ENCODE measurements at places on chromosomes 5 and 9.

DNA sequence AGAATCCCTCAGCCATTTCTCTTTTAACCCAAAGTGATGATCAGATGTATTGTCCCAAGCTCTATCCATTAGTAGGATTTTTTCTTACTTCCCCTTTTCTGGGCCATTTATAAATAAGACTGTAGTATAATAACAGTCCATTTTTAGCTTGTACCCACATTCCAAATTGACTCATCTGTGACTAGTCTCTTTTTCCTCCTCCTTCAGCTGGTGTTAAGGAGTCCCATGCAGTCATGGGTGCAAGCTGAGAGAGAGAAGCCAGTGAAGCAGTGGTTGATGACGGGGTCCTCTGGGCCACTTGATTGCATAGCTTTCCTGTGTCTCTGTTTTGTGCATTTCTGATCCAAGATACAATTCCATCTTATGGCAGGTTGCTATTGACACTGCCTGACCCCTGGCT, 476.0 kb upstream of the CD180 start:
- no peak overlapping the region for H3K4me3 ChIP-seq
- no peaks in the 10 kb centered on the region for H3K36me3 ChIP-seq
- no peak overlapping the region for H3K27ac ChIP-seq
- H3K4me1 ChIP-seq: no peaks in the 10 kb centered on the region
- no peaks in the 10 kb centered on the region for H3K27me3 ChIP-seq
- DNase-seq: no peak

DNA sequence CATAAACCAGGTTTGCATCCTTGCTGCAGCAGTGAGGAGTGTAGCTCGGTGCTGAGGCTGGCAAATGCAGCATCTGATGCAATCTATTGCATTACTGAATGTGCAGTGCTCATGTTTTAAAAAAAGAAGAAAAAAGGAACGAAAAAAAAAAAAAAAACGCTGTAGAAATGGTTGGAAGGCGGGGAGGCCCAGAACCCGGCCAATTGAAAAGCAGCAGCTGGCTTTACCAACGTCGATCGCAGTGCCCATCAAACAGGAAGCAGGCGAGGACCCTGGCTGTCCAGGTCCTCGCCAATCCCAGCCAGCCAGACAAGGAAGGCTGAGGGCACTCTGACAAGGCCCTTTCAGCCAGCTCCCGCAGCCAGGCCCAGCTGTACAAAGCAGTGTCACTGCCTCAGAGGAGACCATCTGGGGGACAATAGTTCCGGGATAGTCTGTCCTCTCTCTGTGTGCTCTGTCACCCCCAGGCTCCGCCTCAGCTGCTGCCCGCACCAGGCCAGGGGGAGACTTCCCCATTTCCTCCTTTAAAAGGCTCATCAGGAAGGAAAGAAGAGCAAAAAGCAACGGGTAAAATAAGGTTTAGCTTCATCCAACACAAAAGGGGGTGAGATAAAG, 21.8 kb upstream of the CPEB4 start:
- no peak for DNase-seq
- no peak overlapping the region for H3K27ac ChIP-seq
- no peaks in the 10 kb centered on the region for H3K27me3 ChIP-seq
- H3K36me3 ChIP-seq: no peaks in the 10 kb centered on the region

DNA sequence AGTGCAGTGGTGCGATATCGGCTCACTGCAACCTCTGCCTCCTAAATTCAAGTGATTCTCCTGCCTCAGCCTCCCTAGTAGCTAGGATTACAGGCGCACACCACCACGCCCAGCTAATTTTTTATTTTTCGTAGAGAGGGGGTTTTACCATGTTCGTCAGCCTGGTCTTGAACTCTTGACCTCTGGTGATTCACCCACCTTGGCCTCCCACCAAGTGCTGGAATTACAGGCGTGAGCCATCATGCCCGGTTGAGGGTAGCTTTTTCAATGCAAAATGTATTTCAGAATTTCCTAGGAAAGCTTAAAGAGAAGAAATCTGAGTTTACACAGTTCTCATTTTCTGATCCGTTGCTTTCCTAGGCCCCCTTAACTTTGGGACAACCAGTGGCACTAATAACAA, 15.7 kb downstream of the BDP1 start:
- peaks cover 61% of the 10 kb centered on the region for H3K36me3 ChIP-seq
- no peak overlapping the region for H3K27ac ChIP-seq
- no peak overlapping the region for H3K4me3 ChIP-seq
- DNase-seq: no peak

DNA sequence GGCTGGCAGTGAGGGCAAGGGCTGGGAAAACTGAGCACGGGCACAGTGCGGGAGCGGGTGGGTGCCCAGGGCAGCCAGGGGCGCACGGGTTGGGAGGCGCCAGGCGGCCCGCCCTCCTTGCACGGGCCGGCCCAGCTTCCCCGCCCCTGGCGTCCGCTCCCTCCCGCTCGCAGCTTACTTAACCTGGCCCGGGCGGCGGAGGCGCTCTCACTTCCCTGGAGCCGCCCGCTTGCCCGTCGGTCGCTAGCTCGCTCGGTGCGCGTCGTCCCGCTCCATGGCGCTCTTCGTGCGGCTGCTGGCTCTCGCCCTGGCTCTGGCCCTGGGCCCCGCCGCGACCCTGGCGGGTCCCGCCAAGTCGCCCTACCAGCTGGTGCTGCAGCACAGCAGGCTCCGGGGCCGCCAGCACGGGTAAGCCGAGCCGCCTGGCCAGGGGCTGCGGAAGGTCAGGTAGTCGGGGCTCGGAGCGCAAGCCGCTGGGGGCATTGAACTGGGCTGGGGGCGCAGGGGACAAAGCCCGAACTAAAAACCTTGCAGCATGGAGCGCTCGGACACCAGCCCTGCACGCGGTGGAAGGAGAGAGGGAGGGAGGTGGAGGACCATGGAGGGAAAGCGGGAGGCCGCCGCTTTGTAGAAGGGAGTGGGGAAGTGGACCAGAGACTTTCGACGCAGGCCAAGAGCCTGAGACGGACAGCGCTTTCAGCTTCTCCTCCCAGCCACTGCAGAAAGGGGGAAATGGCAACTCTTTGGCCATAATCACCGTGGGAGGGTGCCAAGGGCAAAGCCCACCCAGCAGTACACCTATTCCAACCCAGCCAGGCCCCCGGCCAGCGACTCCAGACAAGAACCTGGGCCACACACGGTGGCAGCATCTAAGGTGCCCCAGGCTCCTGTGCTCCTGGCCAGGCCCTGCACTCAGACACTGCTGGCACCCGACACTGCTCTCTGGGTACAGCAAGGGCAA, at the start of gene TGFBI:
Gene TGFBI (plus strand): TSS at position 207 of the 961 bp plus-strand sequence. CDS start 68 bp downstream, at position 275.
- peak within 1 kb of the TSS; percentile 78 for H3K27ac ChIP-seq
- H3K36me3 ChIP-seq: no peaks in the 10 kb centered on the region
- no peaks in the 10 kb centered on the region for H3K27me3 ChIP-seq
- peak within 1 kb of the TSS; percentile 69 for H3K4me3 ChIP-seq
- peak; percentile 87 for DNase-seq

DNA sequence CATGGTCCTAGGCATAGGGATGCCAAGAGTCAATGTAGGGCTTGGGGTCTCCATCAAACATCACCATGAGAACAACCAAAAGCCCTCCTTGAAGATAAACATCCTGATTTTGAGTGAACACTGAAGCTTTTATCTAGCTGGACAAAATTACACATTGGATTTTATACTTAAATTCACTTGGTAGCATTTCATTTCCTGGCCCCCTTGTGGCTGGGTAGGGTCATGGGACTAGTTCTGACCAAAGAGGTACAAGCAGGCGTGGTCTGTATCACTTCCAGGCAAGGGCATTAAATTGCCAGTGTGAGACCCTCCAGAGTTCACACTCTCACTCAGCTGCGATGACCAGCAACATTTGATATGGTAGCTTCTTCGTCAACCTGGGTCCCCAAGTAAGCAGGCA, 320.3 kb downstream of the ACTL7B start:
- no peaks in the 10 kb centered on the region for H3K27me3 ChIP-seq
- DNase-seq: no peak
- H3K36me3 ChIP-seq: no peaks in the 10 kb centered on the region
- H3K27ac ChIP-seq: no peak overlapping the region
- H3K4me3 ChIP-seq: no peak overlapping the region

DNA sequence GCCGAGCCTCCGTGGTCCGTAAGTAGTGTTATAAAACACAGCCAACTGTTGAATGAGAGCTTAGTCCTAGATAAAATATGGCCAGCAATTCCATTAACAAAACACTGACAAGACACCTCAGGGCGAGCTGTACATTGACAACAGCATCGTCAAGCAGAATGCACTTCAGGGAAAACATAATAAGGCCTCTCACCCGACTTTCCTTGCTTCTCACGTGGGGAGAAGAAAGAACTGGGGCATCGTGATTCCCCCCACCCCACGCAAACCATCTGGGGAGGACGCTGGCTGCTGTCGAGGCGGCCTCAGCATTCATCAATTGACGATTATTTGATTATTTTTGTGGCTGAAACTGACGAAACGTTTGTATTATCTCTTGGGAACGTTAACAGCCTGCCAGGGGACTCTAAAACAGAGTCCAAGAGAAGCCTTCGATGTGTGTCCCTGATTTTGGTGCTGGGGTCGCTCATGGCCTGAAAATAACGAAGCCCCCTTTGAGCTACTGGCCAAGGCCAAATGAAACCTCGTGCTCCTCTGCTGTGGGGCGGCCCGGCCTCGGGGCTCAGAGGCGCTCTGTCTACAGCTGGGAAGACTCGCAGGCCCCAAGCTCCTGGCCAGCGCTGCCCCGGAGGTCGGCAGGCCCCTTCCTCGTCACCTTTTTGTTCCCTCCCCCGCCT, 464 bp downstream of the GDF9 start:
- peak overlapping the region; percentile 99 for H3K27ac ChIP-seq
- H3K4me3 ChIP-seq: peak overlapping the region; percentile 60
- peaks cover 27% of the 10 kb centered on the region for H3K4me1 ChIP-seq

DNA sequence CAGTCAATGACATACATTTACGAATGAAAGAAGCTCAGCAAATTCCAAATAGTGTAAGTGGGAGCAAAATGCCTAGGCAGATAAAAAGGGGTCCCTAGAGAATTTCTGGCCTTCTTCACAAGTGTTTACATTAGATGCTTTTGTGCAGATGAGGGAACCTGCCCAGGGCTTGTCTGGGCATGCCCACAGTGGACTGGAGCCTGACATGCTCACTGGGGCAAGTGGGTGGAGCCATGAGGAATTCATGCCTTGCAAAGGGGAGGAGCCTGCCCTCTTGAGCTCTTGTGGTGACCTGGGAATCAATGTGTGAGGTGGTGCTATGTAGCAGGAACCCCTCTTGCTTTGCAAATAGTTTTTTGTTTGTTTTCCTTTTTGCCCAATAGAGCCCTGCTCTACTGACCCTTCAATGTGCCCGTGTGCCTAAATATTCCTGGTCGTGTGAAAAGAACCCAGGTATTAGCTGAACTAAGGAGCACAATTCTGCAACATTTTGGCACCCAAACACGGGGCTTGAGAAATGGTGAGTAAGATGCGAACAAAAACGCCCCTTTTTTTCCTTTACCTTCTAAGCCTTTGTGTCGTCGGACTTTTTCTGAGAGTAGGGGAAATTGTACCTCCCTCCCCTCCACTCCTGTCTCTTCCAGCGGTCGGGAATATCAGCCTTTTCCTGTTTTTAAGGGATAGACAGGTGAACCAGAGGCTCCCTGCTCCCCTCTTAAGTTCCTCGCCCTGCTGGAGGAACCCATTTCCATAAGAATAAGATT, 433.8 kb upstream of the CDH9 start:
- no peaks in the 10 kb centered on the region for H3K4me1 ChIP-seq
- H3K36me3 ChIP-seq: no peaks in the 10 kb centered on the region
- no peak for DNase-seq
- no peaks in the 10 kb centered on the region for H3K27me3 ChIP-seq
- H3K27ac ChIP-seq: no peak overlapping the region

- peaks cover 7% of the 10 kb centered on the region for H3K4me1 ChIP-seq
- no peaks in the 10 kb centered on the region for H3K36me3 ChIP-seq
- H3K27me3 ChIP-seq: no peaks in the 10 kb centered on the region
- no peak within 1 kb of the TSS for H3K27ac ChIP-seq
These were observed at the start of gene ENTREP1 for GRCh38 chr9:69324549-69325401. Gene ENTREP1 (plus strand): TSS chr9:69325215. CDS start chr9:69325310, 95 bp downstream.

DNA sequence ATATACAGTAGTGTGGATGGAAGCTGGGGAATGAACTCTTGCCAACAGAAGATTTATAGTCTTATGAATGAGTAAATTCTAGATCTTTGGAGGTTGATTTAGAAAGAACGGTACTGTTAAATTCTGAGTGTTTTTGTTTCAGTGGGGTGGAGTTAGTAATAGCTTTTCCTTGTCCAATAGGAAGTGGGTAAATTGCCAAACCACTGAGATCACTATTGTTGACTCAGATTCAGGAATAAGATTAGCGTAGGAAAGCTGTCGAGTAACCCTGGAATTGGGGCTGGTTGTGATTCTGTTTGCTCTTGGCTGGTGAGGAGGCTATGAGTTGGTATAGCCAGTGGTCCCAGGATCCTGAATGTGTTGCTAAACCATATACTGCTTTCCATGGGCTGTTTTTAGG, 155.6 kb downstream of the ARHGAP26 start:
- no peaks in the 10 kb centered on the region for H3K27me3 ChIP-seq
- no peak for DNase-seq
- H3K4me1 ChIP-seq: no peaks in the 10 kb centered on the region
- no peaks in the 10 kb centered on the region for H3K36me3 ChIP-seq
- no peak overlapping the region for H3K27ac ChIP-seq

DNA sequence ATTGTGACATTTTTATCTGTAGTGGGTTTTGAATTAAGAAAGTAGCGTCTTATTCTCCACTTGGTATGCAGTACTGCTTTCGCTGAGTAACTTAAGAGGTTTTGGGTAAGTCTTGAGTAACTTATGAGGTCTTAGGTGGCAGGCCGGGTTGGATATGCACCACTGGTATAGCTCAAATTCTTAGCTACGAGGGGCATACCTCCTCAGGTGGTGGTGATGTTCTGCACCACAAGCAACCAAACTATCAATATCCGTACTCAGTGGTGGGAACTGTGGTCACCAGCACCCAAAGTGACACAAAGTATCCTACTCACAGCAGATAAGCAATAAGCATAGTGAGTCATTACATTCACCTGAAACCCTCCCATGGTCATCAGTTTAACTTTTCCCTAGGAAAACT, 13.7 kb downstream of the SMC2 start:
- H3K27me3 ChIP-seq: no peaks in the 10 kb centered on the region
- H3K36me3 ChIP-seq: no peaks in the 10 kb centered on the region
- H3K4me1 ChIP-seq: no peaks in the 10 kb centered on the region
- H3K27ac ChIP-seq: no peak overlapping the region

DNA sequence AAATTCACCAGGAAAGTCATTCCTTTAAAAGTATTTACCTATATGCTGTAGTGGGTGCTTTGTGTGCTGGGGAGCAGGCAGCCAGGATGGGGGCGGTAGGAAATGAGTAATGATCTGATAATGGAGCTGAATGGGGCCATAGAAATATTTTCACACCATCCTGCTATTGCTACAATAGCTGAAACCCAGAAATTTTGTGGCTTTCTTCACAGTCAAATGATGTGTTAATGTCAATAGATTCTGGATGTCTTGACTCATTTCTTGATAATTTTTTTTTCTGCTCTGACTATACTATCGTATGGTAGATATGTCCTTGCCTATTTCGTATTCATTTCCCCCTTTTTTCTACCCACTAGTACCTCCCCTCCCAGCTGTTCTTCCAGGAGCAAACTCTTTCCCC, 59.5 kb downstream of the RORB start:
- no peaks in the 10 kb centered on the region for H3K36me3 ChIP-seq
- no peak overlapping the region for H3K4me3 ChIP-seq
- DNase-seq: no peak
- no peak overlapping the region for H3K27ac ChIP-seq
- no peaks in the 10 kb centered on the region for H3K27me3 ChIP-seq
